ENCODE measurements at places on chromosomes 5 and 9.

GRCh38 chr5:95524423-95524822 is 30.4 kb downstream of the SKIC3 start:
- no peak for DNase-seq

DNA sequence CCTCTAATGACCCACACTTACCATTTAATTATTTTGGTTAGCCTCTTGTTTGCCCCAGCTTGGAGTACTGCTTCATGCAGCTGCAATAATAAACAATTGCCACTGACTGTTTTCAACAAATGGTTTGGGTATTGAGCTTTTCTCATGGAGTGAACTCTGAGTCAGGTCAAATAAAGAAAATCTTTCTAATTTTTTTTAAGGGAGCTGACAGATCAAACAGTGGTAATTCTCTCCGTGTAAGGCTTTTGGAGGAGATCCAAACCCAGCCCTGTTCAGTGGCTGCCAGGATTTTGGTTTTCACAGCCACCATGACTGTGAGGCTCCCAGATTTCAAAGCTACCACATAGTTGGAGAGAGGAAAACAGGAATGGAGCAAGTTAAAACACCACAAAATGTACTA is 110.7 kb upstream of the EFNA5 start:
- no peak for DNase-seq

DNA sequence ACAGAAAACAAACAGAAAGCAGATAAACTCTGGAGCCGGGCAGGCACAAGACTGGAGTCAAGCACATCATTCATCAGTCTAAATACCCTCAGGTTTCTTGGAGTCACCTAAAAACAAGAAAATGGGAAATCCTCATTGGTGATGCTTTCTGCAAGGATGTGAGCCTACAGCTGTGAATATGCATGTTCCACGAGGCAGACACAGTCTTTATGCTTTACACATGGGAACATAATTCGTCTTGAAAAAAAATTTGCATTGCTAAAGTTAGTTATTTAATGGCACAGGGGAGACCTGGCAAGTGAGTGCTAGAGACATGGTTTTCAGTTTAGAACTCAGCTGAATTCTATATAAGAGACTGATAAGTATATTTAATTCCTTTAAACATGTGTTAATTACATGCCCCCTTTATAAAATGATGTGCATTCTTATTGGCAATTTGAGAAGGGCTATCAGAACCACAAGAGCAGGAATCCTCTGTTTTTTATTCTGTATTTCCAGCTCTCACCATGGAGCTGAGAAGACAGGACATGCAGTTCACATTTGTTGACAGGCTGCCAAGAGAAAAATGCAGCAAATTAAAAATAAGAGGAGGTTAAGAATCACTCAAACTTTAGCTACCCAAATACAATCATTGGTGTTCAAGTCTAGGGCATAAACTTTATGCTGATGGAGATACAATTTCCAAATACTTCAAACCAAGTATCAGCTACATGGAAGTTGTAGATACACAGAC is 438.0 kb upstream of the MPDZ start:
- DNase-seq: no peak

DNA sequence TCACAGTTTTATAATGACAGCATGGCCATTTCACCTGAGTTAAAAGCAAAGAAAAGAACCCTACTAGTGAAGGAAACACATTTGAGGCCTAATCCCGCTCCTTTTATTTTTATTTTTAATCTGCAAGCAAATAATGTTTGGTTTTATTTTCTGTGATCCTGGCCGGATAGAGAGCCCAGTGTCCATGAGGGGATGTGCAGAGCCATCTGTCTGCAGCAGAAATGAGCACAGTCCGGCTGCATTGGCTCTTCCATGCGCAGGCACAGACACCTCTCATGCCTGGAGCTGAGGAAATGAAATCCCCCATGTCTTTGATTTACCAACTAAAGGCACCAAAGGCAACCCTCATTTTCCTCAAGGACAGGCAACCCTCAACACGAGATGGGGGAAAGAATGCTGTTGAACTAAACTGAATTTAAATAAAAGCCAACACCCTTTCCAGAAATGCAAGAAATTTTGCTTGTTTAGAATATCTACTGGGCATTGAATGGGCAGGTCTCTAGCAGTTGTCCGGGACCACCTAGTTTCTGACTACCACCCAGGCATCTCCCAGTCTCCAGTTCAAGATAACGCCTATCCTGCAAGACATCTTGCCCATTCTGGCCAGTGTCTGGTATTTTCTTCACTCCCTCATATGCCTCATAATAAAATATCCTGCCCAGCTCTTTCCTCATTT is 47.9 kb upstream of the SEMA6A start:
- DNase-seq: no peak

GRCh38 chr5:44770780-44771717 is 37.7 kb upstream of the MRPS30 start:
- no peak for DNase-seq

- no peak for DNase-seq
Measured at GRCh38 chr9:25702536-25702935, 24.3 kb upstream of the TUSC1 start.

- DNase-seq: no peak
Measured at GRCh38 chr5:170232786-170233185, at the start of gene C5orf58. C5orf58 (plus strand) TSS chr5:170232985; CDS start chr5:170234977, 1,992 bp downstream.

- DNase-seq: no peak
Measured at GRCh38 chr5:9947225-9947714, 302.4 kb downstream of the ATPSCKMT start.

DNA sequence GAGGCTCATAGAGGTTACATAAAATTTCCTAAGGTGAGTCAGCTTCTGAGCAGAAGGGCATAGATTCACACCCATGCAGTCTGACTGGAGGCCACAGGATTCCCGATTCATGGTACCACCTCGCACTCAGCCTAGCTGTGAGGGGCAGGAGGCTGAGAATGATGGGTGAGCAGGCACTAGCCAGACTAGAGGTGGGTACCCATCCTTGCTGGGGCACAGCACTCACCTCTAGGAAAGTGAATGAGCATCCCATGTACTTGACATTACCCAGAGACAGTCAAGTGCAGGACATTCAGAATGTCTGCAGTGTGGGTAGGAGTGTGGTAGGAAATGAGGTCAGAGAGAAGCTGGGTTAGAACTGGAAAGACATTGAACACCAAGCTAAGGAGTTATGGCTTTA is 255.5 kb downstream of the CDK5RAP2 start:
- no peak for DNase-seq

DNA sequence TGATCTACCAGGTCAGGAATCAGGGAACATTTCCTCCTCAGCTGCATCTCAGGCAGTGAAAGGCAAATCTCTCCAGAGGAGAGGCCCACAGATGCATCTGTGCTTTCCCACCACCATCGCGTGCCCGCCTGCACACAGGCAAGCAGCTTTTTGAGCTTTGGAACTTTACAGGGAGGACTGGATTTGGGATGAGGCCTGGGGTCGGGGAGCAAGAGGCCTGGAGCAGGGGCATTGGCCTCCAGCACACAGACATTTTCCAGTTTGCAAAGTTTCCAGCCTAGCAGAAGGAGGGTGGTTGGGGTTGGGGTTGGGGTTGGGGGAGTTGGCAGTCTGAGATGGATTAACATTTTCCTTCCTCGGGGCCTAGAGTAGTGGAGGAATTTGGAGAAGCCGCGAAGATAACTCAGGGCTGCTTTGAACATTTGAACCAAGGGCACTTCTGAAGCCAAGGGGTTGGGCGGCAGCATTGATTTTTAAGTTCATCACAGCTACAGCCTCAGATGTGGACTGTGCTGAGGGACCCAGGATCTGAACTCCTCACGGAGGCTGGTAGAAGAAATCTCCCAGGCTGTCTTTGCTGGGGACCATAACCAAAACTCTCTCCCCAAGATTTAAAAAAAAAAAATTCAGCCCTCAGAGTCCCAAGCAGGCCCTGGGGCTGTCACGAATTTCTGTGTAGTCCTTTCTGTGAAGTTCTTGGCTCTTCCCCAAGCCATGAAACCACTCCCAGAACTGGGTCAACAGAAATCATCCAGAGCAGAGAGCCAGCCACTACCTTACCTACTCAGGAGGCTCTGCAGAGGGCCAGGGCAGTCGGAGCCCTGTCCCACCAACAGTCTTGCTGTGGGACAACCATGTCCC is 25.6 kb downstream of the C5orf15 start:
- DNase-seq: no peak

DNA sequence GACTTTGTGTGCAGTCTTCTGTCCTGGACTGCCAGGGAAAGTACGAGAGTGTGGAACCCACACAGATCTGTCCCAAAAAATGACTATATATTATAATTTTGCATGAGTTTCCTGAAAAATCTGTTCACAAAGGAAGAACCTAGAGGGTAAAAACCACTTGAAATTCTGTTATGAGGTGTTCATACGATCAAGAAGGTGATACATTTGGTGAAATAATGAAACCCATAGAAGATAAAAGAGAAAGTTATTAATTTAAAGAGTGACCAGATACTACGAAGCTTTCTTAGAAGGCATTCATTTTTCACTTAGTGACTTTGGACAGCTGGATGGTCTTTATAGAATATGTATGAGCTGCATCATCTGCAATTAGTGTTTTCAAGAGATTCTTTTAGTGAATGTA is 32.9 kb downstream of the SLC12A2 start:
- no peak for DNase-seq

DNA sequence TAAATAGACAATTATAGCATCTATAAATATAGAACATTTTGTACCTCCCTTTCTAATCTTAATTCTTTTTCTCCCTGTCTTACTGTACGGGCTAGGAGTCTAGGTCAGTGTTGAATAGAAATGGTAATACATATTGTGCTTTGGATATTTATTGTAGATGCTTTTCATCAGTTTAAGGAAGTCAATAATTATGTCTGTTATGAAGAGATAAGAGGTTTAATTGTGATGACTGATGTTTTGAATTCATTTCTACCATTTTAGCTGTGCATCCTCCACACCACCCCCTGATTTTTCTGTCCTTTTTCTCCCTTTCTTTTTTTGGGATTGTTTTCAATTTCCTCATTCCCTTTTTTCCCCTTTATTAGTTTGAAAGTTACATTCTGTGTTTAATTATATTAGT is 95.8 kb downstream of the DOCK2 start:
- DNase-seq: no peak

DNA sequence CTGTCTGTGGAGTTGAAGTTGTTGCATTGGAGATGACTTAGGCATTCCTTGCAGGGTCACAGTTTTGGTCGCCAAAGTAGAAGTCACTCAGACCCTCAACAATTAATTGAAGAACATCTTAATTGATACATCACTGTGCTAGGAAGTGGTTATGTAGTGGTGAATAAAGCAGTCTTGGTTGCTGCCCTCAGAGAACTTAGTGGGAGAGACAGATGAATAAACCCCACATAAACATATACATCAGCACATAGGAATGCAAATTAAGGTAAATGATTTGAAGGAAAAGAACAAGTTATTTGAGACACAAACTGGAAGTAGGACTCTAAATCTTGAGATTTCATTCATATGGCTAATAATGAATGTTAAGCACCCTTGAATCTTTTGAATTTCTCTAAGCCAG is 25.7 kb downstream of the FAM174A start:
- no peak for DNase-seq

- no peak for DNase-seq
Measured at GRCh38 chr5:16776611-16777251, 159.4 kb downstream of the MYO10 start.

- no peak for DNase-seq
Measured at GRCh38 chr5:82426464-82427154, 148.5 kb upstream of the RPS23 start.

DNA sequence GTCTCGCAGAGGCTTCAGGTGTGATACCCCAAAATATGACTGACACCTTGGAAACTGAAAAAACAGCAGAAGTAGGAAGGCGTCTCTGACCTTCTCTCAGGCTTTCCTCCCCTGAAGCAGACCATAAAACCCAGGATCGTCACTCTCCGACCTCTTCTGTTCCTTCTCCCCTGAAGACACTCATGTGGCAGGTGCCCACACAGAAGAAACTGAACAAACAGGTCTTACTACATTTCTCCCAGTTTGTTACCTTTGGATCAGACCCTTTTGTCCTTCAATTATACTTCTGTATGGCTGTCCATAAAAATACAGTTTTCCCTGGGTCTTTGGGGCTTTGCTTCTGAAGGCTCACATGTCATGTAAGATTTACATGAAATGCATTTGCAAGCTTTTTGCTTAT is 10.3 kb upstream of the PRUNE2 start:
- DNase-seq: no peak

DNA sequence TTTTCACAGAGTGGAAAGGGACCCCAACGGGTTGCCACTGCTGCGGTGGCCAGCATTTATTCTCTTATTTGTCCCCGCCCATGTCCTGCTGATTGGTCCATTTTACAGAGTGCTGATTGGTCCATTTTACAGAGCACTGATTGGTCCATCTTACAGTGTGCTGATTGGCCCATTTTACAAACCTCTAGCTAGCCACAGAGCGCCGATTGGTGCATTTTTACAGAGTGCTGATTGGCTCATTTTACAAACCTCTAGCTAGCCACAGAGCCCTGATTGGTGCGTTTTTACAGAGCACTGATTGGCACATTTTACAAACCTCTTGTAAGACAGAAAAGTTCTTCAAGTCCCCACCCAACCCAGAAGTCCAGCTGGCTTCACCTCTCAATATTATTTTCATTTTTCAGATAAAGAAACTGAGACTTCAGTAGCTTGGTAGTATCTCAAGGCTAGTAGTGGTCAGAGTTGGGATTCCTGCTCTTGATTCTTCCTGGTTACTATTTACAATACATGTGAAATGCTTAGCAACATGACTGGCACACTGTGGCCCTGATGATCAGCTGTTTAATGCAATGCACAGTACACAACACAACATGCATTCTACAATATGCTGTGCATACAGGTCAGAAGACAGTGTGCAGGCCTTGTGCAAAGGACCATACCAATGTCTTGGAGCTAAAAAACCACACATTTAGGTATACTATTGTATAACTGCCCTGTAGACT is 63.6 kb upstream of the BOD1 start:
- no peak for DNase-seq

GRCh38 chr5:6527749-6528455 is 79.2 kb downstream of the UBE2QL1 start:
- DNase-seq: no peak

GRCh38 chr5:53201746-53202145 is 92.2 kb upstream of the MOCS2 start:
- no peak for DNase-seq

DNA sequence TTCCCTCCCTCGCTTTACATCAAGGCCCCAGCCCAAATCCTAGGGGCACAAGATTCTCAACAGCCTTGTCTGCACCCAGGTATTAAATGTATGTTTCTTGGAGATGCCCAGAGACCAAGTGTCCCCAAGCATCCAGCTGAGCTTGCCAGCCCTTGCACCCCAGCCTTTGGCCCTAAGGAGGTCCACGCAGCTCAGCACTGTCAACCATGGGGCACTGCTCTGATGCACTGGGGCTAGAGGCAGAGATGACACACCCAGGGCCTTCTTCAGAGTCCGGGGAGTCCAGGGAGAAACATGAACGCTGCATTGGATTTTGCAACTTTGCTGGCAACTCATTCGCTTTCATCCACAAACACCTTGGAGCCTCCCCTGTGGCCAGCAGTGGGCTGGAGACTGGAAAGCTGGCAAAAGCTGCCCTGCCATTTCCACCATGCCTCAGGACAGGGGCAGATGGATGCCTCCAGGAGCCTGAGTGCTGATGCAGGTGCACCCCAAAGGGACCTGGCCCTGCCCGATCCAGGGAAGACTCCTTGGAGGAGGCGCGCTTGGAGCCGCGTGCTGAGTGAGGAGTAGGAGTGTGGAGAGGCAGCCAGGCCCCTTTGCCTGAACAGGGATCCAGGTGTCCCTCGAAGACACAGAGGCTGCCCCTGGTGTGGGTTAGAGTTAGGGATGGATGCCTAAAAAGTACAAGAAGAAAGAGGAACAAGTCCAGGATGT is 19.3 kb downstream of the PAEP start:
- DNase-seq: no peak

GRCh38 chr9:121034529-121034928 is 15.5 kb downstream of the C5 start:
- DNase-seq: no peak

All from AG09309 (cell line).